ENCODE measurements at places on chromosomes 1 and 21. TPM values are rescaled to one million over a fixed set of nuclear protein-coding genes. Genes with fewer than 3 reads are reported as not detected.

DNA sequence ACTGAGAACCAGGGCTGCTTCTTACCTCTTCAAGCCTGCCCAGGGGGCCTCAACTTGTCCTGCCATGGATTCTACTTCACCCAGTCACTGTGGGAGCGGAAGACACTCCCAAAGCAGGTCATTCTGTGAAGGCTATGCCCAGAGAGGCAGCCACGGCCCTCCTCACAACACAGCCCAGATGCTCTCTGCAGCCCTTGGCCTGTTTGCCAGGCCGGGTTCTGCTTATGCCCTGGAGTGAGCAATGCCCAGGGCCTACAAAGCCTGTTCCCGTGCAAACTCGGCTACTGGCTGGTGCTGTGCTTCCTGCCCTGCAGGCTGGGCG is 33.8 kb upstream of the SLC30A1 start:
- DNase-seq: no peak

- DNase-seq: no peak
Observed at GRCh38 chr1:14522077-14522925, 76.2 kb upstream of the KAZN start.

GRCh38 chr1:203771901-203772301 is 6.9 kb downstream of the LAX1 start:
- DNase-seq: no peak

DNA sequence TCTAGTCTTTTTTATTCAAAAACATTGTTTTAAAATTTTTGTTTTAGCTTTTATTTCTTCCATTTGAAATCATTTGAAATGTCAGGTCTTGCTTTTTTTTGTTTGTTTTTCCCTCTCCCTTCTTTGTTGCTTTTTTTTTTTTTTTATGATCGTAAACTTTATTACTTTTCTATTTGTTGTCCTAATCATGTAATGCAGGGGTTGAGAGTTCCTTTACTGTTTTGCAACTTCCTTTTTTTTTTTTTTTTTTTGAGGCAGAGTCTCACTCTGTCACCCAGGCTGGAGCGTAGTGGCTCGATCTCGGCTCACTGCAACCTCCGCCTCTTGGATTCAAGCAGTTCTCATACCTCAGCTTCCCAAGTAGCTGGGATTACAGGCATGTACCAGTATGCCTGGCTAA is 24.8 kb downstream of the IVNS1ABP start:
- no peak for DNase-seq

AK4 gene
- total RNA-seq: 20.5 TPM

- no peak for DNase-seq
Observed at GRCh38 chr21:46397993-46398392, 60.7 kb upstream of the DIP2A start.

CA6 gene
- total RNA-seq: not detected

BTF3L4 gene
- 49.3 TPM for total RNA-seq

GRCh38 chr1:35569936-35570335 is 3.2 kb upstream of the TFAP2E start:
- no peak for DNase-seq

FAM163A gene
- not detected for total RNA-seq

Data from omental fat pad (tissue), 4 donors.